ENCODE measurements at places on chromosomes 6 and 20.

DNA sequence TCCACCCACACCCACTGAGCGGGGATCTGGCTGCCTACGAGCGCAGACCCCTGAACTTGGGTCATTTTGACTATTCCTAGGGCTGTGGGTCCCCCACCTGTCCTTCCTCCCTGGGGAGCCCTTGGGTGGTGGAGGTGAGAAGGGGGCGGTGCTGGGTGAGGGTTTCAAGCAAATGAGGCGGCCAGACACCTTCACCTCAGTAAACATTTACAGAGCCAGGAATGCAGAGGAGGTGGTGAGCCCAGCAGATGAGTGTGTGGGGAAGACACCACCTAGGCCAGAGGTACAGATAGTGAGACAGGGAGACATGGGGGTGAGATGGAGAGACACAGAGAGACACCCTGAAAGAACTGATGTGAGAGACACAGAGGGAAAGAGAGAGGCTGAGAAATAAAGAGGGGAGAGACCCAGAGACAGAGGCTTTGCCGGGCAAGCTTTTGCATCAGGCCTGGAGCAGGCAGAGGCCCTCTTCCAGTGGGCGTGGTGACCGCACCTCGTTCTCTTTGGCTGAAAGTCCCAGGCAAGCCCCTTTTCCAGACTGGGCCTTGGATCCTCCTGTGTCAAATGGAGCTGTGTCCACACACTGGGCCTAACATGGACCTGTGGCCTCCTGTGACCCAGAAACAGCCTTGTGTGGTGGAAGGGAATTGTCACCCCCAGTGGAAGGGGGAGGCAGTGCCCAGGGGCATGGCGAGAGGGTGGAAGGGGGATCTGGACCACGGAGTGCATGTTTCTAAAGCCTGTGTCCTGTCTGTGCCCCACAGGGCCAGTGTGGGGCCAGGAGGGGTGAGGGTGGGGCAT, 29.7 kb downstream of the CEBPB start:
- DNase-seq: no peak

DNA sequence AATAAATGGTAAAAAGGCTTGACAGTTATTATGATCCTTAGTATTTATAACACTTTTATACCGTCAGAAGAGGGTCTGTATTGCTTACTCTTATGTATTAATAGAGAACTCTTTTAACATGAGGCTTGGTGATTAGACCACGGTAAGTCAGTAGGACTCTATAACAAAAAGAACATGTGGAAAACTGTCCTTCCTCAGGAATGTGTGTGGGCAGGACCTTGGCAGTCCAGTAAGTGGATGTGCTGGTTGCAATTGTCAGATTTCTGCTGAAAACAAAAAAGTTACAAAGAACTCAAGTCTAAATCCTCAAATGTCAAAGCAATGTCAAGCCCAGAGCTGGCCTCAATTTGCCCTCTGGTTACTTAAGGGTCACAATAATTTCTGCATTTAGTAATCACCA, 81.1 kb downstream of the PLCG1 start:
- no peak for DNase-seq

DNA sequence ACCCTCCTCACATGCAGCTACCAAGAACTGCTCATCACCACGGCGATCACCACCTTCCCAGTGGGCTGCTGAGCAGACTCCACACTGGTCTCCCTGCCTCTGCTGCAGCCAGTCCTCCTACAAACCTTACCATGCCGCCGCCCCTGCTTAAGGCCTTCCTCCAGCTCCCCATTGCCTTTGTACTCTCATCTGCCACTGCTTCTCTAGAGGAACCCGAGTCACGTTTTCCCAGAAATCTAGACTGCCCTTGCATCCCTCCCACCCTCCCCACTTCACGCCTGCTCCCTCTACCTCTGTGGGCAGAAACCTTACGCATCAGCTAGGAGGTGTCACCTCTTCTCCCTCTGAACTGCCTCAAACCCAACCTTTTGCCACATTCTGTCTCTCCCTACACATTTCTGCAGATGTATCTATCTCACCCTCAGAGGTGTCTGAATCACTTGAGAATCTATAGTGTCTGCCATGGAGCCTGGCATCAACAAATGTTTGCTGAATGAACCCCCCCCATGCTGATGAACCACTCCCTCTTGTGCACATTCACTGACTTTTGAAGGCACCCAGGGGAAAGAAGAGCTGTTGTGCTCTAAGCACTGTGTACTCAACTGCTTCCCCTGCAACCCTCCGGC, 4.3 kb downstream of the E2F1 start:
- no peak for DNase-seq

DNA sequence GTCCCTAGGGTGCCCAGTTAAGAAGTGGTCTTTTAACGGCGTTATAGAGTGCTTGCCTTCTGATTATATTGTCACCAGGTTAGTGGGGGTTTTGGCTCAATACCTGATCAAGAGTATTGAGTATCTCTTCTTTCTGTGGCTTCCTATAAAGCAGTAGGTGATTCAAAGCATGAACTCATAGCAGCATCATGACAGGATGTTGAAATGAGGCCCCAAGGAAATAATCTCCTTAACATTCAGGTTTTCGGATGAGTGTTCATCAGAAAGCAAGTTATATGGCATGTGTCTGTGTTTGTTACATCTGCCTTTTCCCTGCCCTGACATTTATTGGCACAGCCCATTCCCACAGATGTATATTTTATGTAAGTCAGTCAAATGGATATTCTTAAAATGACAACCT, 301.0 kb downstream of the FARS2 start:
- DNase-seq: no peak

- no peak for DNase-seq
These were observed 25.7 kb downstream of the STX11 start for GRCh38 chr6:144176043-144176442.

- DNase-seq: no peak
These were observed 258.5 kb downstream of the KHDC1L start for GRCh38 chr6:72966628-72967280.

DNA sequence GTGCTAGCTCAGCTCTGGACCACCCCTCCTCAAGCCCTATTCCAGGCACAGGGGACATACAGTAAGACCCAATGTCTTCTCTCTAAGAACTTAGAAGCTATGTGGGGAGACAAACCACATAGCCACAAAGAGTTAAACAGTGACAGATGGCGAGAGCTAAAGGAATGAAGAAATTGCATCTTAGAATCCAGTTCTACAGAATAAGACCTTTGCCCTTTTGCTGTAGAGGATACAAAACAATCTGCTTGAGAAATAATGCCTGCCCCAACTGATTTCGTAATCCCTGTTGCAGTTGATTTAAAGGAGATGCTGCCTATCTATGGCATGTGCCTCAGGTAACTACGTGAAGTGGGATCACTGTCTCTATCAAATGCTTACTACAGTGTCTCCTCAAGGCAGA, 31.2 kb downstream of the TNFRSF21 start:
- DNase-seq: no peak

DNA sequence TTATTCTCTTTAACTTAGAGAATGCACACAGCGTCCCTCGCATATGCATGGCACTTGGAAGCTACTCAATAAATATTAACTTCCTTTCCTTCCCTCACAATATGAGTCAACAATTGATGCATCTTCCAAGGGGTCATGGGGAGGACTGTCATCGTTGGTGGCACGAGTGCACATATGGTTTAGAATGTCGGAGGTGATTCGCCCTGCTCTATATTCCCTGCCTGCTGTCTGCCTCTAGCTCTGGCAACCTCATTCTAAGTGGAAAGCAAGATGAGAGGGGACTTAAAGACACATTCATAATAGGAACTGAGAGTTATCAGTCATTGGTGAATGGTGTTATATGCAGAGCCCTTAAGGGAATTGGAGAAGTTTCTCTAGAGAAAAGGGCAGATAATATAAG, 44.6 kb downstream of the MAK start:
- no peak for DNase-seq

- DNase-seq: no peak
These were observed 21.2 kb downstream of the KIF25 start for GRCh38 chr6:168018664-168019063.

GRCh38 chr6:121897337-121897760, 461.9 kb downstream of the GJA1 start:
- DNase-seq: no peak

- no peak for DNase-seq
These were observed 89.9 kb upstream of the SHLD1 start for GRCh38 chr20:5660346-5660745.

GRCh38 chr6:108619431-108620197, 58.9 kb downstream of the FOXO3 start:
- no peak for DNase-seq

DNA sequence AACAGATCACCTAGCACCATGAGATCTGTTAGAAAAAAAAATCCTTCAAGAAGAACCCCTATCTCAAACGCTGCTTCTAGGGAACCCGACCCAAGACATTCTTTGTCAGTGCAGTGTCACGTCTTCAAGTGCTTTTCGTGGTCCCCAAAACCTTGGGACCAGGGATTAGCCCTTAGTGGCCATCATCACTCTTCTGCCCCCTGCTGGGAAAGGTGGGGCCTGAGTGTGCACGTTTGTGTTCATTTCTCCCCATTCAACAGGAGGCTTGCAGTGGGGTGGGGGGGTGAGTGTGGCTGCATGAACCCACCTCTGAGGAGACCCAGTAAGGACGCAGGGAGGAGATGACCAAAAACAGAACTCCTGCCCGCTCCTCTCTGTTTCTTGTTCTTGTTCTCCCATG, 218.2 kb upstream of the RNF24 start:
- DNase-seq: no peak

GRCh38 chr6:111939902-111940301, 66.7 kb upstream of the FYN start:
- DNase-seq: no peak
